ENCODE measurements at places on chromosomes 7 and 10.

DNA sequence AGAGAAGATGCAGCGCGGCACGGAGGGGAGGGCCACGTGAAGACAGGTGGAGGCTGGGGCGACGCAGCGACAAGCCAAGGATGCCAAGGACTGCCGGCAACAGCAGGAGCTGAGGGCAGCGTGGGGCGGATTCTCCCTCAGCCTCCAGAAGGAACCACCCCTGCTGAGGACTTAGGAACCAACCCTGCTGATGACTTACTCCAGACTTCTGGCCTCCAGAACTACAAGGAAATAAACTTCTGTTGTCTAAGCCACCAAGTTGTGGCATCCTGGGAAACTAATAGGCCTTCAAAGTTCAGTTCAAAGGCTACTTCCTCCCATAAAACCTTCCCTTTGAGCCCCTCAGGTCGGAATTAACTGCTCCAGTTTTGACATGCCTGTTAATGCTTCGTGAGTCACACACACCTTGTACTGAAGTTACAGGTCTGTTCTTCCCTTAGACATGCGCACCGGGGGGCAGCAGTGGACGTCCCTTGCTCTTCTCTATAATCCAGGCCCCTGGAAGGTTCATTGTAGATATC, 88.4 kb upstream of the RHEB start:
- DNase-seq = peak; percentile 46

DNA sequence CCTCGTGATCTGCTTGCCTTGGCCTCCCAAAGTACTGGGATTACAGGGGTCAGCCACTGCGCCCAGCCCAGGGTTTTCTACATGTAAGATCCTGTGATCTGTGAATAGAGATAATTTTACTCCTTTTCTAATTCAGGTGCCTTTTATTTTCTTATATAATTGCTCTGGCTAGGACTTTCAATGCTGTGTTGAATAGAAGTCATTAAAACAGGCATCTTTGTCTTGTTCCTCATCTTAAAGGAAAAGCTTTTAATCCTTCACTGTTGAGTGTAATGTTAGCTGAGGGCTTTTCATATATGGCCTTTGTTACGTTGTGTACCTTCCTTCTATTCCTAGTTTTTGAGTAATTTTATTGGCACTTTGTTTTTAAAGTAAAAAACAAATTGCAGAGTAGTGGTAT, 26.6 kb downstream of the ANLN start:
- DNase-seq = no peak

GRCh38 chr10:114874827-114875411, 53.3 kb downstream of the FHIP2A start:
- peak; percentile 61 for DNase-seq

- DNase-seq = no peak
Measured at GRCh38 chr7:155448632-155449007, 9.3 kb upstream of the EN2 start.

DNA sequence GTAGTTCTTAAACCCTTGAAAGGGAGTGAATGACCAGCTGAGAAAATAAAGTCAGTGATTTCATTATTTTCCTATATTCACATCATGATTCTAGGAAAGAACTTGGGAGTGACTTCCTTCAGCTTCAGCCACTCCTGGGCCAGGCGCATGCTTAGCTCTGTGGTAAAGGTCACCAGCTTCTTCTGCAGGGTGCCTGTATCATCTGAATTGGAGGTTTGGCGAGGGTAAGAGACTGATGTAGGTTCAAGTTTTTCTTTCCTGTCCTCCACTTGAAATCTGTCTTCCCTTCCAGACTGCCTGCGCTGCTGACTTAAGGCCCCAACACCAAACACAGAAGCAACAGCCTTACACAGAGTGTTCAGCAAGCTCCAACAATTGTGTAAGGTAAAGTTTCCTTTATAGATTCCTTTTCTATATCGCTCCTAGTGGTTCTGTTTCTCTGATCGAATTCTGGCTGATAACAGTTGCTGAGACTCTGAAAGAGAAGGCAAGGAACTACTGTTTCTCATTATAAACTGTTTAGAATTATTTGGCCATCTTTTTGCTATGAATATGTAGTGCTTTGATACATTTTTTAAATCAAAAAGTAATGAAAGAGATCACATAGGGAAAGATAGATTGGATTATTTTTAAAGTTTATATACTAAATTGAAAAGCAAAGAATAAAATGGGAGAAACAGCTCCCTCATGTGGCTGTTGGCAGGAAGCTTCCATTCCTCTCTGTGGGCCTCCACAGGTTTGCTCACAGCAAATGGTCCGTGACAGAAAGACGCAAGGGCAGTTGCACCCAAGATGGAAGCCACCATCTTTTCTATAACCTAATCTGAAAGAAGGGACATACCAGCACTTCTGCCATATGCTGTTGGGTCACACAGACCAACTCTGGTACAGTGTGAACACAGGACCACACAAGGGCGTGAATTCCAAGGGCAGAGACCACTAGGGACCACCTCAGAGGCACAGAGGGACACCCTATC, 14.0 kb downstream of the GATAD1 start:
- DNase-seq = peak; percentile 68

GRCh38 chr10:129305046-129305445, 162.0 kb upstream of the MGMT start:
- DNase-seq = no peak

GRCh38 chr10:30775779-30776591, 146.4 kb upstream of the LYZL2 start:
- no peak for DNase-seq

DNA sequence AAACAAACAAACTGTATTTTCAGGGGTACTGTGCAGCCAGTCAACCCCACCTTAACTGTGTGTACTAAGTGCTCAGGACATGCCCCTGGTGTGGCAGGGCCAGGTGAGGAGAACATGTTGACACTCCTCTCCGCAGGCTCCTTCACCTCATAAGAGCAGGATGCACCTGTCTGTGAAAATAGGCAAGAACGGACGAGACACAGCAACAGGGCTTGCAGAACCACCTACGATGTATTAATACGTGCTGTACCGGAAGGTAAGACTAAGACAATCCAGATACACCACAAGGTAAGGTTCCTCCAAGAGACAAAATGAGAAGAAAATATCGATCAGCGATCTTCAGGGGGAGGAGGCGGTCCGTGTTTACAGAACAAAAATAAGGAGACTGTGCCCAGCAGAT, 65.8 kb upstream of the CAMK2B start:
- DNase-seq = no peak

DNA sequence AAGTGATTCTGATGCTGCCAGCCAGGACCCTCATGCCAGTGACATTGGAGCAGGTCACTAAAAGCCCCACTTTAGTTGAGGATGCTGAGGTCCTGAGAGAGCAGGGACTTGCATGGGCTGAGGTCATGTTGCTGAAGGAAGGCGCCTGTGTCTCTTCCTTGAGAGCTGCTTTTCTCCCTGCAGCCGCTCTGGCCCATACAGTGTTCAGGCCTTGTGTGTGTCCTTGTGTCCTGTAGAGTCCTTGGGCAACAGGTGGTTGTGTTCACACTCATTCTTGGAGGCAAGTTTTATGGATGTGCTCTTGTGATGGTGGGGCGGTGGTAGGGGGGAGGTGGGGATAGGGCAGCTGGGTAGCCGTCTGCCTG, 33.3 kb downstream of the TSPAN14 start:
- no peak for DNase-seq

- DNase-seq = peak; percentile 58
Measured at GRCh38 chr10:32210306-32211045, 136.5 kb downstream of the EPC1 start.

- no peak for DNase-seq
Measured at GRCh38 chr10:127356360-127356759, 160.0 kb upstream of the INSYN2A start.

- no peak for DNase-seq
Measured at GRCh38 chr10:93178226-93178625, 104.5 kb downstream of the CYP26A1 start.

GRCh38 chr7:67463983-67464382, 467.4 kb downstream of the TYW1 start:
- peak; percentile 64 for DNase-seq

DNA sequence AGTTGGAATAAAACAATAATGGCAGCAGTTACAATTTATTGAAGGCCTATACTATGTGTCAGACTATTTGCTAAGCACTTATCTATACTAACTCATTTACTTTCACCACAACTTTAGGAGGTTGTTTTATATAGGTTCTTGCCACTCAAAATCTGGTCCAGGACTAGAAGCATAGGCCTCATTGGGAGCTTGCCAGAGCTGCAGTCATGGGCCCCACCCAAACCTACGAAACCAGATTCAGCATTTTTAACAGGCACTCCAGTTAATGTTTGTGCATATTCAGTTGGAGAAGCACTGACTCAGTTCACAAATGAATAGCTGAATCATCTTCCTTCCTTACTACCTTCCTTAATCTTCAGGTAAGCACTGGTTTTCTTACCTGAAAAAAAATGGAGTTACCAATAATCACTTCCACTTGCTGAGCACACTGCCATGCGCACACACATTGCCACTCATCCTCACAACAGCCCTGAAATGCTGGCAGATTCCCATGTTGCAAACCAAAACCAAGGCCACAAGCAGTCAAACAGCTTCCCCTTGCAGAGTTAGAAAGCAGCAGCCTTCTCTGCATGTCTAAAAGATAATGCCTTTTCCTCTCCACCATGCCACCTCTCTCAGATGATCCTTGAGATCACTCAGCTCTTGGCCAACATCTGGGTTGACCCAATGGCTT, 122.4 kb downstream of the SLC16A9 start:
- no peak for DNase-seq

DNA sequence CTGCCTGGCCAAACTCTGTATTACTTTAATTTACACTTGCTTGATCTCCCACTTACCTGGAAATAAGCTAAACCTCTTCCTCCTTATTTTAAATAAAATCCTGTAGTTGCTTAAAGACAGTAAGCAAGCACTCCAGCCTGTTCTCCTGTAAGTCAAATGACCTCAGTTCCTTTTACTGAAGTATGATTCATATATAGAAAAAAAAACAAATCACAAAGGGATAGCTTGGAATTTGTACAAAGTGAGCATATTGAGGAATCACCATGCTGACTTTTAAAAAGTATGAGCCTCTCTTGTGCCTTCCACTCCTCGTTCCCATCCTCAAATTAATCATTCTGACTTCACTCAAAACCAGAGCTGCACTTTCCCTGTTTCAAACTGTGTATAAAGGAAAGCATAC, 52.0 kb downstream of the C10orf90 start:
- DNase-seq = no peak
